H9 (cell line): ENCODE measurements at places on chromosomes 7 and 10.

GRCh38 chr10:71833451-71834342 is 17.4 kb downstream of the PSAP start:
- DNase-seq, result no peak

- peak; percentile 46 for DNase-seq
These were observed 196.0 kb downstream of the RNLS start for GRCh38 chr10:88386821-88387773.

- DNase-seq, result no peak
These were observed 45.6 kb upstream of the FZD9 start for GRCh38 chr7:73387908-73388414.

- no peak for DNase-seq
These were observed 2.4 kb downstream of the BAMBI start for GRCh38 chr10:28679581-28680357.

DNA sequence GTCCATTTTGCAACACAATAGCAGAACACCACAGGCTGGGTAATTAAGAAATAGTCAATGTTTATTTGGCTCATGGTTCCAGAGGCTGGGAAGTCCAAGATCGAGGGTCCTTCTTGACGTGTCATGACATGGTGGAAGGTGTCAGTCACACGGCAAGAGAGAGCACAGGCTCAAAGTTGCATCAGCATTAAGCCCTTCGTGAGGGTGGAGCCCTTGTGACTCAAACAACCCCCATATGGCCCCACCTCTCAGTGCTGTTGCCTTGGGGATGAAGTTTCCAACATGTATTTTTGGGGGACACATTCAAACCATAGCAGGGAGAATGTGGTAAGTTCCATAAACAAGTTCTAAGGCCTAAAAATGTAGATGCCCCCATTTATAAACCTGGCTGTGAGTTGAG is 24.6 kb upstream of the GTPBP4 start:
- DNase-seq, result no peak

- no peak for DNase-seq
These were observed 23.2 kb upstream of the AOAH start for GRCh38 chr7:36747280-36748016.

DNA sequence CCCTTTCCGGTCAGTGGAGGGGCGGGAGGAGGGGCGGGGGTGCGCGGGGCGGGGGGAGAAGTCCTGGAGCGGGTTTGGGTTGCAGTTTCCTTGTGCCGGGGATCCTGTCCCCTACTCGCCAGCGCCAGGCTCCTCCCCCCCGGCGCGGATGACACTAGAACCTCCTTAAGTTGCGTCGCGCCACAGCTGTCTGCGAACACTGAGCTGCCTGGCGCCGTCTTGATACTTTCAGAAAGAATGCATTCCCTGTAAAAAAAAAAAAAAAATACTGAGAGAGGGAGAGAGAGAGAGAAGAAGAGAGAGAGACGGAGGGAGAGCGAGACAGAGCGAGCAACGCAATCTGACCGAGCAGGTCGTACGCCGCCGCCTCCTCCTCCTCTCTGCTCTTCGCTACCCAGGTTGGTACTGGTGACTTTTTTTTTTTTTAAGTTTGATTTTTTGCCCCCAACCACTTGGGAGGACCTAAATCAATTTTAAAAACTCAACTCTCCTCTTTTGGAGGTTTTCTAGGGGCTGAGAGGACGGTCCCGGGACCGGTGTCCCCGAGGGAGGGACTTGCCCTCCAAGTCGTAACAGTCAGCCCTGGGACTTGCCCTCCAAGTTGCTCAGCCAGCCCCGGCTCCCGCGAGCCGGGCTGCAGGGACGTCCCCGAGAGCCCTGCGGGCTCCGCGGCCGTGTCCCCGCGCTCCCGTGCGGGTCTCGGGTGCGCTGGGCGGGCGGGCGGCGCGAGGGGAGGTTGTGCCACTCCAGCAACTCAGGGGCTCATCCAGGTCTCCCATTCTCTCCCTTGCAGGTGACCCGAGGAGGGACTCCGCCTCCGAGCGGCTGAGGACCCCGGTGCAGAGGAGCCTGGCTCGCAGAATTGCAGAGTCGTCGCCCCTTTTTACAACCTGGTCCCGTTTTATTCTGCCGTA is at the start of gene GATA3:
GATA3 (plus strand) TSS at position 195 of the 914 bp plus-strand sequence. CDS start 968 bp downstream, outside the sequence.
- DNase-seq, result peak; percentile 82

- DNase-seq, result no peak
These were observed 23.7 kb downstream of the TSPAN14 start for GRCh38 chr10:80477813-80478212.

- DNase-seq, result no peak
These were observed 16.0 kb upstream of the ITGA8 start for GRCh38 chr10:15735763-15736162.

- no peak for DNase-seq
These were observed 5.7 kb upstream of the DYNC1I1 start for GRCh38 chr7:95766657-95767056.

DNA sequence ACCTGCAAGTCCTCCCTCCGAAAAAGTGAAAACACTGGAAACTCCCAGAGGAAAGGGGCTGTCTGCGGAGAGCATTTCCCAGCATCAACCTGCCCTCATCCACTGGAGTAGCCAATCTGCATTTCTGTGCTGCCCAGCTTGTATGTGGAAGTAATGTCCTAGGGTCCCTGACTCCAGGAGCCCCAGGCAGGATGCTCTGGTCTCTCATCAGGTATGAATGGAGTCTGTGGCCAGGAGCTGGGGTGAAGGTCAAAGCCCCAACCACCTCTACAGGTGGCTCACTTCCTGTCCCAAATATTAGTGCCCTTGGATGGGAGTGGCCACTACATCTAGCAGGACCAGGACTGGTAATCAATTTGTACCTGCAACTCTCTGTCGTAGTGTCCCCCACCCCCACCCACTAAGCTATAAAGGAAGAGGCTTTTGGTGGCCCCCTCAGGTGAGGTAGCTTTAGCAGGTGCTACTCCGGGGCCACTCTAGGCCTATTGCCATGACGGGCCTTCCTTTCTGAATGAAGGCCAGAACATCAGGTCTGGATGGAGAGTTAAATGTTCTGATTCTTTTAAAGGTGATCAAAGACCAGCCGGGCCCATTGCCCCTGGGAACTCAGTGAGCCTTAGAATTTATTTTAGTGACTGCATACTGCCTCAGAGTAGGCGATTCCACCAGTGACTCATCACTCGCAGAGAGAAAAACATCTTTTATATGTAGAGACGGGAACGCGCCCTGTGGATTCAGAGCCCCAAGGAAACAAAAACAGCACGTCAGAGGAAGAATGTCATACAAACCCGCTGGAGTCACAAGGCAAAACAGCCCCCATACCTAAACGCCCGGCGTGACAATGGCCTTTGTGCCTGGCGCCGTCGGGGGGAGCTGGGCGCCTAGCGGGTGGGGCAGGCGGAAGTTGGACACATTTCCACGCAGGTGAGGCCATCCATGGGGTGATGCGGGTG is 13.0 kb downstream of the EN2 start:
- peak; percentile 25 for DNase-seq

GRCh38 chr10:19702215-19702614 is 114.0 kb upstream of the PLXDC2 start:
- no peak for DNase-seq

DNA sequence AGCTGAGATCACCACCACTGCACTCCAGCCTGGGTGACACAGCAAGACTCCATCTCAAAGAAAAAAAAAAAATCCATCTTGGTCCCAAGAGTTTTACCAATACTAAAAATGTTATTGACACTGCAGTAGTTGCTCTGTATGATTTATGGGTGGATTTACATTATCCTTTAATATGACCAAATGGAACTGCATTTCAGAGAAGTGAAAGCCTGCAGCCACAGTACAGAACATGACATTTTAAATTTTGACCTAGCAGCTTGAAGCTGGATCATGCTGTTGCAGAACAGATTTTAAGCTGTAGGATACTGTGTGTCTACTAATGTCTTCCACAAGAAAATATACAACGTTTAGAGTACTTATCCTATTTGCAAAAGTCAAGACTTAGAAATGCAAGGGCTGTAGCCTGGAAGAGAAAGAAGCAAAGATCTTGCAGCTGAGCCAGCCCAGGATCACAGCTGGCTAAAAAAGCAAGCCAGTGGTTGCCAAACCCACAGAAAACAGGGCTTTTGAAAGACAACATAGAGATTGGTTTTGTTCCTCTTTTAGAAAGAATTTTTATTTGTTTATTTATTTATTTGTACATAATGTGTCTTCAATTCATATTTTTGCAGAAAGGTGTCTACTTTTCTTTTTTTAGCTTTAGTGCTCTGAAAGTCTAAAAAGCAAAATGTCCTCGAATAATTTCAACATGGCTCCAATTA is 55.2 kb upstream of the WNT16 start:
- DNase-seq, result no peak

- DNase-seq, result no peak
These were observed 73.3 kb downstream of the MICALL2 start for GRCh38 chr7:1385809-1386622.

GRCh38 chr7:158137516-158138328 is 449.9 kb downstream of the PTPRN2 start:
- no peak for DNase-seq

DNA sequence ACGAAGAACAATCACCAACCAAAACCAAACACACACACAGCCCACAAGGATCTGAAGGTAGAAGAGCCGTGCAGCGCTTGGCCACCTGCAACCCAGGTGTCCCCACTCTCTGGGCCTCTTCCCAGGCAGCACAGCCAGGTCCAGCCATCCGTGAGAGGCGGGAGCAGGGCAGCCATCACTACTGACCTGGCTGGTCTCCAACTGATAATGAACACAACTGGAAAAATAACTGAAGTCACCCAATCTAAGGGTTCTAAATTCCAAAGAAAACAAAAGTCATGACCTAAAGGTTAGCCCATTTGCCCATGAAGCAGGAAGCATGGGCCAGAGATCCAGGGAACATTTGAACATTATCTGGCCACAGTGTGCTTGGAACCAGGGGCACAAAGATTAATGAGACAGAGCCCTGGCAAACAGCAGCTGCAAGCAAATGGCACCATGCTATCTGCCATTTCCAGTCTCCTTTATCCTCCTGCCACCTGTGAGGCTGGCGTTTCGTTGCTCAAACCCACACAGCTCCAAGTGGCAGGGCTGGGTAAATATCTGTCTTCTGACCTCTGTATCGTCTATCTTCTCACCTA is 207.9 kb downstream of the TNS3 start:
- DNase-seq, result no peak

DNA sequence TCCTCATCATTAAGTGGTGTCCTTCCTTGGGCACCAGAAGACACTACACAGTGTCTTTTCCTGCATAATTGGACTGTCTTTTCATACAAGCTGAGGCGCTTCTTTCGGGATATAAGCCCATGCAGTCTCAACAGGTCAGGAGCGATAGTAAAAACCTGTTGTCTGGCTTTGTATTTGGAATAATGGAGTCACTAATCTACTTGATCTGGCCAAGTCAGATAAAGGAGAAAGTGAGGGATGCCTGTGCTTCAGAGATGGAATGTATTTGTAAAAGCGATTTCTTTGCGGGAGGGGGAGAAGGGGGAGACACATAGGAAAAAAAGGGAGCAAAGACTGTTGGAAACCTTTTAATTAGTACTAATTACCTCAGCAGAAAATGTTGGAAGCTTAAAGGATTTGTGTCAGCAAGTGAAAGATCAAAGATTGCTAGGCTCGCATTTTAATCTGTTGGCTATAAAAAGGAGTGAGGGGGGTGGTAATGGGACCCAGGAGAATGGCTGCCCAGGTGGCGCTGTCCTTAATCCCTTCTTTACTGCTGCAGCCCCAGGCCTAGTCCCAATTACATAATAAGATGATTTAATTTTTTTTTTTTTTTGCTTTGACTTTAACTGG is 581.4 kb downstream of the LRMDA start:
- DNase-seq, result no peak

GRCh38 chr10:29435809-29436501 is 147.1 kb downstream of the LYZL1 start:
- no peak for DNase-seq

- no peak for DNase-seq
These were observed 166.3 kb upstream of the TMEM196 start for GRCh38 chr7:19939746-19940145.

DNA sequence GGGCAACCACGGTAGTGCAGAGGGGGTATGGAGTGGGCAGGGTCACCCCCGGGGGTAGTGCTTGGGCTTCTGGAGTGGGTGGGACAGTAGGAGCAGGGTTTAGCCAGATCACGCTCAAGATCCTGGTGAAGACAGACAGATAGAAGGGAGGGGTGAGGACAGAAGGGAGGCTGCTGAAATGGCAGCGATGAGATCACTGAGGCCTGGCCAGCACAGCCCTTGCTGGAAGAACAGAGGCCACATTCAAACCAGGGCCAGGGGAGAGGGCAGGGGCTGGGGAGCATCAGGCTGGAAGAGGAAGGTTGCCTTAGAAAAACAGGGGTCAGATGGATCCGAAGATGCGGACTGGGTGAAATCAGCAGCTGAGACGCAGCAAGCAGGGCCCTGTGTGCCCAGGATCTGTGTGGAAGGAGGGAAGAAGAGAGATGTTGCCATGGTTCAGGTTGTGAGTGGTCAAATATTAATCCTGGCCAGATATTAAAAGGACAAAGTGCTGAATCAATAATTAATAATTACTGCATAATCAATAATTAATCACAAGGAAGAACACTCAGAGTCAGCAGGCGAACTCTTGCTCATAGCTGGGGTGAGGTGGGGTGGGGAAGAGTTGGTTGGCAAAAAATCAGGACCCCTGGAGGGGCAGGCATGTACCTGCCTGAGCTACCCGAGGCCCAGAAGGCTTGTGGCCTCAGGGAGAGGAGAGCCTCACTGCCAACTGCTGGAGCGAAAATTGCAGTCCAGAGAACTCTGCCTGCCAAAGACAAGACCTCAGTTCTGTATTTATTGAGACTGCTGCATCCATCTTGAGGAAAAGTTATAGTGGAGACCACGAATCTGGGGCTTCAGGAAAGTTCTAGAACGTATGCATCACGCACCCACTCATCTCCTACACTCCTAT is 105.7 kb downstream of the GRB10 start:
- no peak for DNase-seq

DNA sequence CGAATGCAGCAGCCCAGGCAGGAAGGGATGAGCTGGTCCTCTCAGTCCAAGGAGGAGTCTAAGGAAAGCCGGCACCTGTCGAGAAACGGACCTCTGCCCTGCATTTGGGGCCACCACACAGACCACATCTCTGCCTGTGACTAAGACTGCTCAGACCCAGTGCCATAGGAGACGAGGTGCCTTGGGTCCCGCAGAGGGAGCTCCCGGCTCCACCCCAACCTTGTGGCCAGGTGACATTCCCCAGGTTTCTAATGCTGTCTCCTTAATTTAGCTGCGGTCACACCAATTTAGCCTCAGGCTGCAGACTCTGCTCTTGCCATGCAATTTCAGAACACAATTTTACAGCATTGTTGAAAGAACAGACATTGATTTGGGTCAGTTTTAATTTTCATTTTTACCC is 22.8 kb upstream of the CRHR2 start:
- DNase-seq, result no peak

- DNase-seq, result peak; percentile 60
These were observed 202.8 kb downstream of the CREB5 start for GRCh38 chr7:28615091-28615490.

DNA sequence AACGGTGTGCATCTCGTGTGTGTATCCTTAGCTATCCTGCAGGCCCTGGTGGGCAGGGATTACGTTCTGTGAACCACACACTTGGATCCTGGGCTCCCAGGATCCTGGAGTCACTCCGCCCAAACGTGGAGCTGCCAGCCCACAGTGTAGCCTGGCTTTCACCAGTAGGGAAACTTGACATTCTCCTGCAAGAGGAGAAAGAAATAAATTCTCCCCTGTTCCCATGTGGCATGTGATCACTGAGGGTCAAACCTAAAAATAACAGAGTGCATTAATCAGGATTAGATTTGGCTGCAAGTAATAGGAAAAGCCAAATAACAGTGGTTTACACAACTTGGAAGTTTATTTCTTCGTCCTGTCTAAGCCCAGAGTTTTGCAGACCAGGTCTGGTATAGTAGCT is 32.3 kb downstream of the PALD1 start:
- DNase-seq, result no peak
